Mesangial cell (primary cell): ENCODE measurements at places on chromosomes 11 and 22. TPM values are rescaled to one million over a fixed set of nuclear protein-coding genes. Genes with fewer than 3 reads are reported as not detected.

Gene CASP5
- not detected in 2 replicates for total RNA-seq

Gene TIGD3
- total RNA-seq: 0.25 and 0.33 TPM in 2 replicates

Gene SMTNL1
- total RNA-seq: not detected in 2 replicates

Gene PAK1
- 27.7 and 33.3 TPM in 2 replicates for total RNA-seq

Gene LIF
- 42.5 and 60.8 TPM in 2 replicates for total RNA-seq

Gene ARVCF
- 26.7 and 38.0 TPM in 2 replicates for total RNA-seq

Gene ZDHHC13
- 10.1 and 15.0 TPM in 2 replicates for total RNA-seq

Gene PLEKHA7
- total RNA-seq: 12.4 and 12.7 TPM in 2 replicates

Gene OR52N4
- total RNA-seq: not detected in 2 replicates

Gene APOL3
- total RNA-seq: 1.4 and 3.4 TPM in 2 replicates

Gene MN1
- 4.2 and 6.5 TPM in 2 replicates for total RNA-seq

Gene SAA4
- total RNA-seq: 0.33 TPM in 1 of 2 replicates, not detected in the other

Gene AMPD3
- 4.8 and 5.4 TPM in 2 replicates for total RNA-seq

Gene CREBZF
- 16.0 and 24.2 TPM in 2 replicates for total RNA-seq

Gene HTR3A
- total RNA-seq: not detected in 2 replicates

Gene GAL3ST1
- total RNA-seq: 5.7 and 22.3 TPM in 2 replicates

Gene C11orf91
- 0.13 TPM in 1 of 2 replicates, not detected in the other for total RNA-seq

Gene BLID
- 0.13 and 0.16 TPM in 2 replicates for total RNA-seq

Gene CRYBB2
- not detected in 2 replicates for total RNA-seq

Gene GRAP2
- total RNA-seq: 2.9 TPM in 1 of 2 replicates, not detected in the other

Gene CRYBA4
- not detected in 2 replicates for total RNA-seq

Gene CREB3L1
- total RNA-seq: 23.0 and 30.4 TPM in 2 replicates

Gene DDX25
- not detected in 2 replicates for total RNA-seq

Gene JOSD1
- total RNA-seq: 66.0 and 76.3 TPM in 2 replicates

Gene MRPL11
- total RNA-seq: 46.9 and 71.0 TPM in 2 replicates

Gene MMP11
- 12.5 and 117 TPM in 2 replicates for total RNA-seq

Gene DDI1
- not detected in 2 replicates for total RNA-seq

Gene RHOD
- total RNA-seq: 38.5 and 94.6 TPM in 2 replicates

Gene PRG3
- not detected in 2 replicates for total RNA-seq

Gene PATE4
- not detected in 2 replicates for total RNA-seq

Gene HBD
- total RNA-seq: not detected in 2 replicates

Gene ACTN3
- total RNA-seq: under 0.01 and 0.13 TPM in 2 replicates

Gene ABTB2
- 5.1 and 7.3 TPM in 2 replicates for total RNA-seq

Gene SYNGR1
- total RNA-seq: 12.9 and 21.4 TPM in 2 replicates

Gene FREY1
- total RNA-seq: 2.7 TPM in 1 of 2 replicates, not detected in the other

Gene RIBC2
- 0.25 and 0.81 TPM in 2 replicates for total RNA-seq

Gene DBX1
- not detected in 2 replicates for total RNA-seq

Gene SLC22A8
- not detected in 2 replicates for total RNA-seq

Gene CALCA
- total RNA-seq: 0.89 TPM in 1 of 2 replicates, not detected in the other

Gene NXPE2
- total RNA-seq: 0.16 TPM in 1 of 2 replicates, not detected in the other

Gene ROBO4
- total RNA-seq: 0.65 and 0.76 TPM in 2 replicates

Gene RASSF10
- 2.3 and 19.0 TPM in 2 replicates for total RNA-seq

Gene OR51E2
- not detected in 2 replicates for total RNA-seq

Gene PRRG4
- total RNA-seq: 0.16 and 1.1 TPM in 2 replicates

Gene NCAM1
- 9.4 and 20.0 TPM in 2 replicates for total RNA-seq

Gene SCGB1D2
- total RNA-seq: not detected in 2 replicates

Gene CCDC87
- total RNA-seq: 0.16 and 0.76 TPM in 2 replicates

Gene HTR3B
- not detected in 2 replicates for total RNA-seq

Gene CDC45
- 2.5 and 42.9 TPM in 2 replicates for total RNA-seq

Gene WDR74
- total RNA-seq: 46.3 and 77.6 TPM in 2 replicates

Gene CYP2D6
- total RNA-seq: 0.51 TPM in 1 of 2 replicates, not detected in the other

Gene NPAS4
- total RNA-seq: 0.13 TPM in 1 of 2 replicates, not detected in the other

Gene MOGAT2
- total RNA-seq: not detected in 2 replicates

Gene NXPE4
- not detected in 2 replicates for total RNA-seq

Gene ENTHD1
- not detected in 2 replicates for total RNA-seq

Gene MS4A12
- not detected in 2 replicates for total RNA-seq

Gene WNT7B
- 33.9 and 34.6 TPM in 2 replicates for total RNA-seq
